ENCODE measurements at places on chromosomes 5 and 9.

DNA sequence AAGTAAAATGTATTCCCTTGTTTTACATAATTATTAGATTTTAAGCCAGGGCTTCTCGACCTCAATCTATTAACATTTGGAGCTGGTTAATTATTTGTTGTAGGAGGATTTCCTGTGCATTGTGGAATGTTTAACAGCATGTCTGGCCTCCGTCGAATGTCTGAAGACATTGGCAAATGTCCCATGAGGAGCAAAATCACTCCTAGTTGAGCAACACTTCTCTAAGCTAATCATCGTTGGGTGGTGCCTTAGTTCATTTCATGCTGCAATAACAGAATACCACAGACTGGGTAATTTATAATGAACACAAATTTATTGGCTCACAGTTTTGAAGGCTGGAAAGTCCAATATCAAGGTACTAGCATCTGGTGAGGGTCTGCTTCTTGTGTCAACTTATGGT, 13.4 kb upstream of the VPS13A start:
- DNase-seq: no peak

DNA sequence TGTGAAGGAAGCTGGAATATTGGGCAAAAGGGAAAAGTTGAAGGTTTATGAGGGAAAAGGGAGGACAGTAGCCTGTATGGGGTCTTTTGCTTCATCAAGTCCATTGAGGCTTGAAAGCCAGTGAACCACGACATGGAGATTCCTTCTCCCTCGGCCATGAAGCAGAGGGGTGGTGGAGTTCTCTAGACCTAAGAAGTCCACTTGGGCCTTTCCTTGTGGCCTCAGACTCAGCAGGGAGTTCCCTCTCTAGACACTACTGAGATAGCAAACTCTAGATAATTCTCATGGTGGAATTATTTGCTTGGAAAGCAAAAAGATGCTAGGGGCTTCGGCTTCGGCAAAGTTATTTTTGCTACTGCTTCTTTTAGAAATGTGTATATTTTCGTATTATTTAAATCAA, 78.5 kb downstream of the FOXD1 start:
- no peak for DNase-seq

DNA sequence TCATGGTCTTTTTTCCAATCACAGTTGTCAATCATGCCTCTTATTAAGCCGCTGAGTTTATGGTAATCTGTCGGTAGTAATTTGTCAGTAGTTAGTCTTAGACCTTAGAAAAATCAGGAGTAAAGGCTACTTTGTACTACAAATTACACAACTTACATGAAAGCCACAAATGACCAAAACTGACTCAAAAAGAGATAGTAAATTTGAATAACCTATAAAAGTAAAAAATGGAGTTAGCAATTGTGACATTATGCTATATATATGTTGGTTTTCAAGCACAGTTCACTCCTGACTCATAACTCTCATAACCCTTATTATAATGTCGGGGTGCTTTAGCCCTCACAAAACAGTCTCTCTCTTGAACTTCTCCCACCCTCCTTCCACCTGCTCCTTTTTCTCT, 251.8 kb downstream of the ROR2 start:
- DNase-seq: no peak

DNA sequence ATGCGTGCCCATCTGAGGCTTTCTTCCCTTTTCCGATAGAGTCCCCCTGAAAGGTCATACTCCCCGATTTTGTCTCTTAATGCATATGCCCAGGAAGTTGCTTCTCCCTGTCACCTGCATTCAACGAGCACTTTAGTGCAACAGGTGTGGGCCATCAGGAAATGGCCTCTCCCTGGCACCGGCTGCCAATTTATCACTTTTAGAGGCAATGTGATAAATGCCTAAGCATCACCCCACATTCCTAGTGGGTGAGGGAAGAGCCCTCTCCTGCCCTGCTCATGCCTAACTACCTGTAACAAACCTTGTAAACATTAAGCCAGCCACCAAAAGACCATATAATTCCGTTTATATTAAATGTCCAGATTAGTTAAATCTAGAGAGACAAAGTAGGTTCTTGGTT, 1.1 kb upstream of the SNAPC3 start:
- DNase-seq: no peak

DNA sequence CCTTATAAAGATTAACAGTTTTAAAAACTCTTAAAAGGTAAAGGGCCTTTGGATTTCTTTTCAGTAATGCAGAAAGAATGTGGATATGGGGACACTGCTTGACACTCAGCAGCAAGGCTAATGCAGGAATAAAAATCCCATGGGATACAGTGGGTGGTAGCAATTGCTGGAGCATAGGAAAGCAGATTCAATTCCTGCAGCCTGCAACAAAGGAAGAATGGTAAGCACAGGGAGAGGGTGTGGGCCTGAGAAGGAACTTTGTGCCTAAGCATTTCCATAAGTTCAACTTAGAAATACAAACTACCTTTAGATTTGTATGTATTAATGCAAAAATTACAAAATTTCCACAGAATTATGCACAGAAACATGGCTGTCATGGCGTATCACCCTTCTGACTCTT, 65.8 kb upstream of the CDK5RAP2 start:
- no peak for DNase-seq

GRCh38 chr5:133368916-133369783, 243.2 kb downstream of the FSTL4 start:
- DNase-seq: no peak

DNA sequence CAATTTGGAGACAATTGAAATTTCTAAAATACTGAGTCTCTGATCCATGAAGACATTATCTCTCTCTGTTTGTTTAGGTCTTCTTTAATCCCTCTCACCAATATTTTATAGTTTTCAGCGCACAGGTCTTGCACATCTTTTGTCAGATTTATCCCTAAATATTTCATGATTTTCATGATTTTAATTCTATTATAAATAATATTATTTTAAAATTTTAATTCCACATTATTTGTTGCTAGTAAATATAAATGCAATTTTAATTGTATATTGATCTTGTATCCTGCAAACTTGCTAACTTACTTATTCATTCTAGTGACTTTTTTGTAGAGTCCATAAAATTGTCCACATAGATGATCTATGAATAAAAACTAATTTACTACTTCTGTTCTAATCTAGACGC, 112.6 kb upstream of the TNPO1 start:
- DNase-seq: no peak

DNA sequence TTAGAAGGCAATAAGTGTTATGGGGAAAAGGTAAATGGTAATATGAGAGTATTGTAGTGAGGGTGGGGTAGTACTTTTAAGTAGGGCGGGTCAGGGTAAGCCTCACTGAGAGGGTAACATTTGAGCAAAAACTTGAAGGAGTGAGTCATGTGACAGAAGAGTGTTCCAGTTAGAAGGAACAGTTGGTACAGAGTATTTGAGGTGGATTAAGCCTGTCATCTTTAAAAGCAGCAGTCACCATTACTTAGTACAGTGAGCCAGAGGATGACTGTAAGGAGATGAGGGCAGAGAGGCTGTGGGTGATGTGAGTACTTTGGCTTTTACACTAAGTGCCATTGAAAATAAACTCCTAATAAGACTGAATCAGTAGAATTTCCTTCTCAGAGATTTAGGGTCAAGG, 54.8 kb downstream of the UBAP1 start:
- DNase-seq: no peak

Measured in activated T-helper 1 cell treated with anti-CD3 and anti-CD28 coated beads, Interleukin-2, amount 50 U/mL, for 16 hours (primary cell).